ENCODE measurements at places on chromosomes 12 and 14. TPM values are rescaled to one million over a fixed set of nuclear protein-coding genes. Genes with fewer than 3 reads are reported as not detected.

CHD8 gene
- total RNA-seq = 81.1 TPM

ADAM21 gene
- total RNA-seq = 0.12 TPM

ETFBKMT gene
- total RNA-seq = 1.5 TPM

RPAP3 gene
- total RNA-seq = 61.9 TPM

HCAR1 gene
- total RNA-seq = 0.06 TPM

MGP gene
- total RNA-seq = not detected

MYH6 gene
- total RNA-seq = 0.03 TPM

SLC6A15 gene
- total RNA-seq = 15.1 TPM

HSPB8 gene
- not detected for total RNA-seq

SCNN1A gene
- 1.2 TPM for total RNA-seq

RASSF8 gene
- 53.9 TPM for total RNA-seq

RNF212B gene
- total RNA-seq = 0.50 TPM

KRT73 gene
- not detected for total RNA-seq

IGF1 gene
- total RNA-seq = not detected

AICDA gene
- total RNA-seq = not detected

C12orf54 gene
- total RNA-seq = not detected

SDS gene
- not detected for total RNA-seq

RNASE3 gene
- not detected for total RNA-seq

PTHLH gene
- total RNA-seq = not detected

SOX5 gene
- total RNA-seq = 79.5 TPM

TAS2R30 gene
- 7.9 TPM for total RNA-seq

KCNH5 gene
- total RNA-seq = 1.9 TPM

PTPRQ gene
- 0.07 TPM for total RNA-seq

FAM222A gene
- 10.6 TPM for total RNA-seq

GAS2L3 gene
- 57.6 TPM for total RNA-seq

PKP2 gene
- total RNA-seq = 11.1 TPM

KRT71 gene
- not detected for total RNA-seq

NXPH4 gene
- total RNA-seq = not detected

DBX2 gene
- 0.06 TPM for total RNA-seq

Measured in neural progenitor cell (in vitro differentiated cells).